Endodermal cell (in vitro differentiated cells): ENCODE measurements at places on chromosomes 3 and 15.

GRCh38 chr15:52021128-52021671, 2.2 kb downstream of the MAPK6 start:
- DNase-seq, result no peak

DNA sequence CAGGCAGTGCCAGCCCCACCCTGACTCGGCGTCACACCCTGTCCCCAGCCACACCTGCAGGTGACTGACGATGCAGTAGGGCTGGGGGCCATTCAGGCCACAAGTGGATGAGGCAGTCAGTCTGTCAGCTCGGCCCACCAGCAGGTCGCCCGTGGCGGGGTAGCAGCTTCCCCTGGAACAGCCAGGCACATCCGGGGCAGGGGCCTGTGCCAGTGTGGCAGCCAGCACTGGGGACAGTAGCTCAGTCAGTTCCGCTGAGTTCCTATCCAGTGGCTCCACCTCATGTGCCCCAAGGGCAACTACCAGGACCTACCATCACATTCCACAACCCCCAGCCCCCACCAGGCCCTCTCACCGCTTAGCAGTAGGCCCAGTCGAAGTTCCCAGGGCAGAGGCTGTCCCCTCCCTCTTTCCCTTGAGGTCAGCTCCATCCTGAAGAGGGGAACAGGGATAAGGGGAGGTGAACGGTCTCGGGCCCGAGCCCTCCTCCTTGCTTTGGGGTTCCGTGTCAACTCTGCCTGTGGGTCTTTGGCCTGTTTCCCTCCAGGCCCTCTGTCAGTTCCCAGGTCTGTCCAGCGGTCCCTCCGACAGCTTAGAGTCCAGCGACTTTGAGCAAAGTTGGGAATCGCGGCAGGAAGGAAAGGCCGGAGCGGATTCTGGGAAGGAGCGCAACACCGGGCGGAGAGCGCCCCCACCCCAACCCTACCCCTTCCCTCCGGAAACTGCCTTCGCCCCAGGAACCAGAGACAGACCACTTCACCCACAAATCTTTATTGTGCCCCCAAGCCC, at the start of gene LAMB2:
TSS of gene LAMB2 (minus strand) at position 614 of the 789 bp plus-strand sequence. CDS start at position 431, 183 bp downstream.
- peak; percentile 94 for DNase-seq

DNA sequence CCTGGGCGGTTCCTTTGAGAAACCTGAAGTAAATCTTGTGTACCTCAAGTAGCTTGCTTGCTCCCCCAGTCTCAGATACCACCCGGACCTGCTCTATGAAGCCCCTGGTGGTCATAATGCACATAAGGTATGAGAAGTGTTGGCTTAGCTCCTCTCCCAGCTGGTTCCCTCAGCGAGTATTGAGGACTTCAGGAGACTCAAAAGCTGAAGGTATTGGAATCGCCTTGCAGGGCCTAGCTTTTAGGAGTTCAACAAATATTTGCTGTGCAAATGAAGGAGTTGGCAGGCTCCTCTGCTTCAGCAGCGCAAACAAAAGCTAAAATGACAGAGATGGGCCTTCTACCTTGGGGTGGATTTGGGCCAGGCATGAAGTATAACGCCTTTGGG, 1.7 kb downstream of the CMTM8 start:
- DNase-seq, result peak; percentile 83

- DNase-seq, result no peak
These were observed 123.4 kb upstream of the MB21D2 start for GRCh38 chr3:193040836-193041672.

DNA sequence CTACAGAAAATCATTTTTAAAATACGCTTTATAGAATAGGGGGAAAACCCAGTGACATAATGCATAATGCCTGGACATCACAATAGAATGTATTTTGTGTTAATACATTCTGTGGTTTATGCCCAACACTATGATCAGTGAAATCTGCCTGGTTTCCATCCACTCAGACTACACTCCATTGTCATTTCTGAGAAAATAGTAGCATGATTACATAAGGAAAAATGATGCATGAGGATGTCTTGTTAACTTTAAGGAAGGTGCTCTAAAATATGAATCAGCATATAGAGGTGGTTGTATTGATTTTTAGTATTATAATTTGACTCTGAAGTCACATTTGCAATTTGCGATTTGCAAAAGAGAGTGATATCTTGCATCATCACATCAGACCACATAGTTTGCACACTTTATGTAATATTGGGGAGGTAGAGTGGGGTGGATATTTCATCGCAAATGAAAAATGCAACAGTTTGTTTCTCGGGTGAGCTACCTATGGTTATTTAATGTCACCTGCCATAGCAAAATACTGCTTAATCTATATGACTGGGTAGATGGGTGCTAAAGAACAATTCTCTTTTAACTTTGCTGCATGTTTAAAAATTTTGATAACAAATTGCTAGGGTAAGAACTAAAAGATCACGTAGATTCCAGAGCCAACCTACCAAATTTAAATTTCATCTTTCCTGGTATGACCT, 403.9 kb downstream of the IL5RA start:
- DNase-seq, result no peak

- no peak for DNase-seq
These were observed 103.6 kb downstream of the RSRC1 start for GRCh38 chr3:158213461-158213860.

- no peak for DNase-seq
These were observed 190.1 kb downstream of the TBC1D5 start for GRCh38 chr3:17552351-17552750.

- DNase-seq, result no peak
These were observed 10.1 kb downstream of the VPS13C start for GRCh38 chr15:62050115-62050514.

GRCh38 chr15:61598655-61599054, 369.6 kb upstream of the RORA start:
- DNase-seq, result no peak

- no peak for DNase-seq
These were observed 57.3 kb downstream of the THRB start for GRCh38 chr3:24437326-24437725.

DNA sequence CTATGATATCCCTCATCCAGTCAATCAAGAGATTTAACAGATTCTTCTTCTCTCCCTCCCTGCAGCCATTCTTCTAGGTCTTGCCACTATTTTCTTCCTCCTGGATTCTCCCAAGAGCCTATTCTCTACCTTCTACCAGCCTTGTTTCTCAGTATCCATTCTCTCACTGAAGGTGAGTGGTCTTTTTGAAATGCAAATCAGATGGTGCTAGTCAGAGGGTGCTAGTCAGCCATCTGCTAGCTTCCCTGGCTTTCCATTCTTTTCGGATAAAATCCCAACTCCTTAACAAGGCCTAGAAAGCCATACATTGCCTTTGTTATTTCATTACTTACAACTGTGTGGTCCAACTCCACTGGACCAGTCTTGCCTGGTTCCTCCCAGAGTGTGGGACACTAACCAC, 734.3 kb upstream of the CFAP20DC start:
- no peak for DNase-seq

DNA sequence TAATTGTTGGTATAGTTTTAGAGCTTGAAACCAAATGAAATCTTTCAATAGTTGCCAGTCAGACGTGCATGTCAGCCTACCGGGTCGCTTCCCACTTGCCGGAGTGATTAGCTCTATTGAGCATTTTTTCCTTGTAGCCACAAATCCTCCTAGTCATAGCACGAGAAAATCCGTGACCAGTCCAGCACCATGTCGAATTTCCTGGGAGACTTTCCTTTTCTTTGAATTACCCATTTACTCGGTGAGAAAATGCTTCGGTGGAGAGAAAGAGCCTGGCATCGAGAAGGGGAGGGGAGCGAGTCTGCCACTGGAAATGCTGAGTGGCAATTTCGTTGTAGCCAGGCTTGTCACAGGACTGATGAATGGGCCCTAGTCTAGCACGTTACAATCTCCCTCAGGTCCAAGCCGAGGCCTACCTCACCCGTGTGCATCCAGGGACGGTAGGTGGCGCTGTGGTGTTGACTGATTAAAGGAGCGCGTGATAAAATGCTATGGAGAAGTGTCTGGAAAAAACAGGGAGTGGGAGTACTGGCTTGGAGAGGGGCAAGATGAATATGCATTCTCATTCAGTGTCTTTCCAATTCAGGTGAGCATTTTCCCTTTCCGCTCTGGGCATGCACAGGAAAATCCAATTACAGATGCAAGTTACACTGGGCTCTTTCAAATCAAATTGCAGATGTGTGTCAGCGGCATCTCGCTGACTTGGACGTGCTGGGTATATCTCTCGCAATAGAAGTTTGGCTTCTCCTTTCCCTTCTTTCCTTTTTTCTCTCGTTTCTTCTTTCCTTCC, 238.8 kb downstream of the EDEM1 start:
- DNase-seq, result peak; percentile 98

DNA sequence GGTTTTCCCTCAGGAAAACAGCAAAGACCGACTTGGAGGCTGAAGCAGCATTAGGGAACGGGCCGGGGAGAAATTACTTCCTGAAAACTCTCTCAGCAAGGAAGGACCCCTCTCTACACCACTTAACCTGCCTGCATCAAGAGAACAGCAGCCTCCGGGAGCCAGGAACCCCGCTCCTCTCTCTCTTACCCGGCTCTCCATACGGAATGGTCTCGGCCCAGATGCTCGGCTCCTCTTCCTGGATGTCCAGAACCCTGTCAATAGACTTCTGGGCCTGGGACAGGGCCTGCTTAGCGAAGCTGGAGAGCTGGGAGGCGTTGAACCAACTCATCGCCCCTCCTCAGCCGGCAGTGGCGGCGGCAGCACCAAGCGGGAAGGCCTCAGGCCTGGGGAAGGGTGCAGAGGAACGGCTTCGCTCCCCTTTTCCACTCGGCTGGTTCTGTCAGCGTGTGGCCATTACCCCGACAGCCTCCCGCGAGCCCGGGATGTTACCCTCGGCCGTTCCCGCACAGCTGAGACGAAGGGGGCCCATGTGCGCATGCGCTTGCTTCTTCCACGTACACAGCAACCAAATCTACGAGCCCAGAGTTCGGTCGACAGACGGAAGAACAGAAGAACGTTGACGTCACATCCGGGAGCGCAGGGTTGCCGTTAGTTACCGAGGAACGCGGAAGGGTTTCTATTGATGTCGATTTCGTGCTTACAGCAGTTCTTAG, at the start of gene TMF1:
TSS of gene TMF1 (minus strand) at position 578 of the 716 bp plus-strand sequence. CDS start at position 331, 247 bp downstream.
- DNase-seq, result peak; percentile 99

DNA sequence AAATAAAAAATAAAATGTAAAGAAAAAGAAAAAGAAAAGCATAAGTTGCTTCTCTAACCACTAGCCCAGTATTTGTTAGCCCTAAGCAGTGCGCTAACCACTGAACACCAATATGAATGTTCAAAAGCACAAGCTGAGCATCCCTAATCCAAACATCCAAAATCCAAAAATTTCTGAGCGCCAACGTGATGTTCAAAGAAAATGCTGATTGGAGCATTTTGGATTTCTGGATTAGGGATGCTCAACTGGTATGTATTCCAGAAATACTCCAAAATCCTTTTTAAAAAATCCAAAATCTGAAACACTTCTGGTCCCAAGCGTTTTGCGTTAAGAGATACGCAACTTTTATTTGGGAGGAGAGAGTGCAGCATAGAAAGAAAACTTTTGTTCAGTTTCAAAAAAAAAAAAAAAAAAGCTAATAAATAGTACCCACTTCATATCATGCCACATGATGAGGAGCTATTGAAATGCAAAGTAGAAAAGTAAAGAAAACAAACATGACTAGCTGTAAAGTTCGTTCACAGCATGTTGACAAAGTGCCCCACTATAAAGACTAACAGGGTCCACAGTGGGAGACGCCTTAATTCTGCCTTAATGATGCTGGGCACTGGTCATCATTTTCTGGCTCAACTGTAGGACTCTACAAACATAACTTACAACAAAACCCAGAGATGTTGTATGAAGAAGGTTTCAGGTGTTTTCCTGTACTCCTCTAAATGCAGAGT, 32.4 kb downstream of the EDC3 start:
- DNase-seq, result no peak

GRCh38 chr3:187708696-187709095, 6.3 kb upstream of the RTP2 start:
- no peak for DNase-seq

- no peak for DNase-seq
These were observed 3.7 kb downstream of the SEC22C start for GRCh38 chr3:42578054-42578453.

DNA sequence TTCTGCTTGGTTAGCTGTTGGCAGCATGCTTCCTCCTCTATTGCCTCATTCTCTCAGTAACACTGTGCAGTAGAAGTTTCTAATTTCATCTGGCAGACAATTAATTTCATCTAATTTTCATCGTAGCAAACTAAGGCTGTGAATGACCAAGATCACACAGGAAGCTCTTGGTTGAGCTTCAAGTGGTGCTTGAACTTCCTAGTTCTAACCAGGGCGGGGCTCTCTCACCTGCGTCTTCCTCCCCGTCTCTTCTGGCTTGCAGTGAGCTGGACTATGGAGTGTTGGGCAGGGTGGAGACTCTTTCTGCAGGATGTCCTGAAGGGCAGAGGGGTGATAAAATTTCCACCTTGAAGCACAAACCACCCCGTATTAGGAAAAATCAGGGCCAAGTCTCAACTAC, 2.0 kb upstream of the IL16 start:
- DNase-seq, result no peak

DNA sequence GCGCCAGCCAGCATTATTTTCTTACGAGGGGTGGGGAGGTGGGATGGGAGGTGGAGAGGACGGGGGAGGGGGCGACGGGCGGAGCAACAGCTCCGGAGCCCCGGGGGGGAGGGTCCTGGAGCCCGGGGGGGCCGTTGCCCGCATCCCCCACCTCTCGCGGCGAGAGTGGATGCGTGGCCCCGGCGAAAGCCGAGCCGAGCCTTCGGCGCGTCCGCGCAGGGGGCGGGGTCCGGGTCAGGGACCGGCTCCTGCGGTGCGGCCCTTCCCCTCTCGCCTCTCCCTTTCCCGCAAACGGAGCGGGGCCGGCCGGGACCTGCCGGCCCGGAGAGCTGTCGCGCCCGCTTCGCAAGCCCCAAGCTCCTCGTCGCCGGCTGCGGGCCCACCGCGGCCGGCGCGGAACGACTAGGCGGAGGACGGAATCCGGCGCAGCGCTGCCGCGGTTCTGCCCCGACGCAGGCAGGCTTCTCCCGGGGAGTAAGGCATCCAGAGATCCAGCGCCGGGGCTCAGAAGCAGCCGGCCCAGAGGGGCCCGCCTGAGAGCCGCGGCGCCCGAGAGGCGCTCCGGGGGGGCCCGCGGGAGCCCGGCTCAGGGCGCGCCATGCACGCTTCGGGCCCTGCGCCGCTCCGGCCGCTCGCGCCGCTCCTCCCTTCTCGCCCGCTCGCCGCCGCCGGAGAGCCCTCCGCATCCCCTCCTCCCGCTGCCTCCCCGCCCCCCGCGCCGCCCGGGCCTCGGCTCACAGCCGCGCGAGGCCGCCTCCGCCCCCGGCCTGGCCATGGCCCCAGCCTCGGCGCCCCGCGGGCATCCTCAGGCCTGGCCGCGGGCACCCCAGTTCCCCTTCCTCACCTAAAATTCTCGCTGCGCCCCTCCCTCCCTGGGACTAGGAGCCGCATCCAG, 459 bp upstream of the ADCY5 start:
- DNase-seq, result peak; percentile 86

- no peak for DNase-seq
These were observed 89.7 kb downstream of the ULK4 start for GRCh38 chr3:41872157-41872556.

- peak; percentile 91 for DNase-seq
These were observed 198.3 kb downstream of the OPA1 start for GRCh38 chr3:193791041-193792032.

GRCh38 chr3:39146611-39147591, 6.5 kb downstream of the CSRNP1 start:
- DNase-seq, result peak; percentile 72

GRCh38 chr3:126816298-126816697, 112.3 kb downstream of the CHCHD6 start:
- no peak for DNase-seq

GRCh38 chr3:149167898-149168297, 38.5 kb downstream of the HPS3 start:
- DNase-seq, result no peak

GRCh38 chr3:94246171-94246570, 183.3 kb downstream of the NSUN3 start:
- DNase-seq, result no peak
